ENCODE measurements at places on chromosomes 7 and 10.

- no peak for ATAC-seq
Observed at GRCh38 chr10:111079781-111080180, 3.0 kb downstream of the ADRA2A start.

DNA sequence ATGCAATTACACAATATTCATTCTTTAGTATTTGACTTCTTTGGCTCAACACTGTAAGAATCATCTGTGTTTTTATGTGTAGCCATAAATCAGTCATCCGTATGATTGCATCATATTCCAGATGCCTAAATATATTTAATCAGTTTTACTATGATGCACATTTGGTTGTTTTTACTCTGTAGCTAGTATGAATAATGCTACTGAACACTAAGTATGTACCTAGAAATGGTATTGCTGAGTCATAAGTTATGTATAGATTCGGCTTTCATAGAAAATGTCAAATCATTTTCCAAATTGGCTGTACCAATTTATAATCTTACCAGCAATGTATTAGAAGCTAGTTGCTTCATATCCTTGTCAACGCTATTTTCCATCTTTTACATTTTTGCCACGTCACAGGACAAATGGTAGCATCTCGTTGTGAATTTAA lies 197.3 kb upstream of the PLXNA4 start:
- peak; percentile 73 for ATAC-seq

DNA sequence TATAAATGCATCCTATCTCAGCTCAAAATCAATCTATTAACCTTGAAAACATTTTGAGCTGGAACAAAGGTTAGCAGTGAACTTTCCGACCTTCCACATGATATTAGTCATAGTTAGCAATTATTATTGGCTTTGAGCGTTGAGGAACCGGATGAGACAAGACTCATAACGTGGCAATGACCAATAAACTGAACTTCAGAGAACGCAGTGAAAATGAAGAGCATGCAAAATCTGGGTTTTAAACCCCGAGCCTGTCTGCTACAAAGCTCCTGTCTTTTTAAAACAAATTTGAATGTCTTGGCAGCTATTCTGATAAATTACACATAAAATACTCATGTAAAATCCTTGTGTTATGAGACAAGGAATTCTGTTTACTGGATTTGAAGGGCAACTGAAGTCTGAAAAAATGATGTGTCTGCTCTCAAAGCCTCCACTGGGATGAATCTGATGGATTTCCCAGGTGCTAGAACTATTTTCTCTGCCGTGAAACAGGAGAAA lies 74.7 kb upstream of the ITGB1 start:
- ATAC-seq = peak; percentile 48

DNA sequence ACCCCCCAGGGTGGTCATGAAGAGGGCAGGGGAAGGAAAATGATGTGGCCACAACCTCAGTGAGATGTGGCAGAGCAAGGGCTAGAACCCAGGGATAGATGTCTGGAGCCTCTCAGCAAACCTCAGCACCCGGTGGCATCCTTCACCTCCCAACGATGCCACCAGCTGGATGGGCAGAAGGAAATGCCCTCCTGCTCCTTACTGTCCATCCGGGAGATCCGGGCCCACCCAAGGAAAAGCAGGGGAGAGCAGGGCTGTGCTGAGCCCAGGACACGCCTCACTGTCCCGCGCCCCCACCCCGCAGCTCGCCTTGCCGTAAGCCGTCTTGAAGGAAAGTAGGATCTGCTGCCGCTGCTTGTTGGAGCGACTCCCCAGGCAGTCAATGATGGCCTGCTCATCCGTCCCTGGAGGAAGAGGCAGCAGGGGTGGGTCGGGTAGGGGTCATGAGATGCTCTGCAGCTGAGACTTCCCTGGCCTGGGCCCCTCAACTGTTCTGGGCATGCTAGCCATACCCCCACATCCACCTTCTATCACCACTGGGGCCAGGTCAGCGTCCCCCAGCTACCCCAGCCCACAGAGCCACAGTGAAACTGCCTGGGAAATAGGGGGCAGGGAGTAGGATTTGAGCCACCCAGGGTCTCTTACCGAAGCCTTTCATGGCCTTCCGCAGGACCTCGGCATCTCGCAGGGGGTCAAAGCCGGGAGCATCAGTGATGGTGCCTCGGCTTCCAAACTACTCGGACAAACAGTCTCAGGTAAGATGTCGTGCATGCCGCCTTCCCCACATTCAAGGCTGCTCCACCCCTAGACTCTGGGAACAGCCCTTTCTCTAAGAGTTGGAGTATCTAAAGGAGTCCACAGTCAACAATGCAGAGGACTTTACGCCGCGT lies 34.3 kb downstream of the PLAC9 start:
- ATAC-seq = no peak

DNA sequence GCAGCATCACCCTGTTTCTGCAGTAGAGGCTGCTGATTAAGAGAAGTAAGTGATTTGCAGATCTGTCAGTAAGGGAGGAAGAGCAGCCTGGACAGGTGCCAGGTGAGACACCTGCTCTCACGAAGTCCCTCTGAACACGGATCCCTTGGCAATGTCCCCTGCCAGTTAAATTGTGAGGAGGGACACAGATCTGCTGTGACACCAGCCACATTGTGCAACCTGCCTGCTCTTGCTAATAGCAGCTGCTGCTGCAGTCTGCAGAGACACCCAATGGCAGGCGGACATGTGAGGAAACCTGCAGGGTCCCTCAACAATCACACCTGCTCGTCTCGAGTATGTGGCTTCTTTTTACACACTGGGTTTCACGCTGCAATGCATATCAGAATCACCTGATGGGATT lies 31.9 kb downstream of the ANXA11 start:
- no peak for ATAC-seq

GRCh38 chr10:90857635-90858460 lies at the start of gene HTR7:
HTR7 (minus strand) TSS chr10:90858039; CDS start chr10:90857671, 368 bp downstream.
- peak; percentile 84 for ATAC-seq

GRCh38 chr7:23471106-23471859 lies 992 bp upstream of the IGF2BP3 start:
- no peak for ATAC-seq

GRCh38 chr10:45040921-45041542 lies 40.3 kb downstream of the ZNF22 start:
- ATAC-seq = no peak

- ATAC-seq = peak; percentile 22
Observed at GRCh38 chr10:17648243-17649035, 4.5 kb downstream of the STAM start.

GRCh38 chr10:12375076-12375504 lies 25.7 kb downstream of the CAMK1D start:
- ATAC-seq = no peak

- no peak for ATAC-seq
Observed at GRCh38 chr7:9200626-9201025, 767.2 kb downstream of the NXPH1 start.

GRCh38 chr10:71379118-71379766 lies 17.5 kb upstream of the CDH23 start:
- no peak for ATAC-seq

DNA sequence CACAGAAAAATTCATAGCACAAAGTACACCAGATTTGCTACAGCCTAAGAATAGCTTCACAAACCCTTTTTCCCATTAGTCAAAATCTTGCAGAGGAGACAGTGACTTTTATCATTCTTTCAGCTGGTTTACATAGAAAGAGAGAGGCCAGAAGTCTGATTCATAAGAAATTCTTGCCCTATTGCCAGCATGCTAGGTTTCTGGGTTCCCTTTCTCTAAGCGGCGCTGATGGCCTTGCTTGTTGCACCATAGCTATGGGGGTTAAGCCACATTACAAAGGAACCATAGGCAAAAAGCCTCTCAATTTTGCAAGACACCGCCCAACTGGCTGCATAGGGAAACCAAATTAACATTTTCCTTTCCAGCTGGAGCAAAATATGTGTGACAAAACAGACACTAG lies 87.4 kb downstream of the ZNF467 start:
- no peak for ATAC-seq

Measured in activated CD4-positive, CD25-positive, alpha-beta regulatory T cell treated with anti-CD3 and anti-CD28 coated beads, Interleukin-2, amount 50 U/mL, for 24 hours (primary cell).